ENCODE measurements at places on chromosomes 12 and 14.

DNA sequence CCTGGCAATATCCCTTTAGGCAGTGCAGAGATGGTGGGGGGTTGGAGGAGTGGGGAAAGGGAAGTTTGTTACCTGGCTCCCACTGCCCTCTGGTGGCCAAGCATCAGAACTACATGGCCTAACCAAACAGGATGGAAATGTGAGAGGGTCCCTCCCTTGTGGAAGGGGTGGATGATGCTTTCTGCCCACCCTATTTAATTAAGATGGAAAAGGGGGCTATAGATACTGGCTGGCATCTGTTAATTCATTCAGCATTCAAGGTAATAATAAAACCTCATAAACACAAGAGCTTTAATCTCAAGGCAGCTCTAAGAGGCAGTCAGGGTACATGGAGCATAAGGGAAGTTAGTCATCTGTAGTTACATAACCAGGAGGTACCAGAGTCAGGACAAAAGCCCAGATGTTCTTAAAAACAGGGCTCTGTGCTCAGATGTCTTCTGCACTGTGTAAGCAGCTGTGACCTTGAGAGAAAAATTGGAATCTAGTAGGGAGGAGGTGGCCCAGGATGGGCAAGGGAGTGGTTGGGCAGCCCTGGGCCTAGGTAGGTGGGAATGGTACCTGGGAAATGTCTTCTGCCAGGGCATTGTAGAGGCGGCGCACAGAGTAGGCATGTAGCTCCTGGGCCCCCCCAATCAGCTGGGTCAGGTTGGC, 4.6 kb downstream of the AP1G2 start:
- no peak for DNase-seq

- DNase-seq = no peak
Observed at GRCh38 chr12:55720071-55720564, at the start of gene RDH5. RDH5 (plus strand) TSS chr12:55720393; CDS start chr12:55721185, 792 bp downstream.

- no peak for DNase-seq
Observed at GRCh38 chr14:69312608-69313007, 52.6 kb downstream of the GALNT16 start.

GRCh38 chr14:61120576-61120975, 139.5 kb downstream of the SLC38A6 start:
- DNase-seq = no peak

DNA sequence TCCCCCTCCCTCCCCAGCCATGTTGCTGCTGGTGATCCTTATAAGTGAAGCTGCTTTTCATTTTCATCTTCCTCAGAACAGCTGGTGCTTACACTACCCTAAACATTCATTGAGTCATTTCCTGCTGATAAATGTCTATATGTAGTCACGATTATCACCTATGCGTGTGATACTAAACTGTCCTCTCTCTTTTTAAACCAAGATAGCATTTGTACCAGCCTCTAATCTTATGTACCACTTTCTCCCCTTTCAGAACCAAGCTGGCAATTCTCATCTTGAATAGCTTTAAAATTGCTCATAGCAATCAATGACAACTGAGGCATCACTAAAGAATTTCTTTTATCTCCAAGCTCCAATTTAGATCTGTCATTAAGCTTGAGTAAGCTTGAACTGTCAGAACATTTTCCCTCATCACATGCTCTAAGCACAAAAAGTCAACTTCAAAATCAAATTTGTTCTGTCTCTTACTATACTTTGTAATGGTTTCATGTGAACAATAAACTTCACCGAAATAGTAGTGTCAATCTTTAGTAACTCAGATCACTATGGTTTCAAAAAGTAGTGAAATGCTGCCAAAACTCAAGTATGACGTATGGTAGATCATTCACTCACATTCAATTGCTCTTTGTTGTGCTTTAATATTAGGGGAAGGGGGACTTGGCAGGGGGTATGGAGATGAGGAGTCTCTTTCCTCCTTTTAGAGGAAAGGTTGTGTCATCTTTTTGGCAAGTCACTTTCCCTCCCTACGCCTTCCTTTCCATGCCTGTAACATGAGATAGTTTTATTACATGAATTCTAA, 178.1 kb upstream of the NOVA1 start:
- no peak for DNase-seq

GRCh38 chr14:102898776-102899515, 23.5 kb upstream of the AMN start:
- peak; percentile 32 for DNase-seq

DNA sequence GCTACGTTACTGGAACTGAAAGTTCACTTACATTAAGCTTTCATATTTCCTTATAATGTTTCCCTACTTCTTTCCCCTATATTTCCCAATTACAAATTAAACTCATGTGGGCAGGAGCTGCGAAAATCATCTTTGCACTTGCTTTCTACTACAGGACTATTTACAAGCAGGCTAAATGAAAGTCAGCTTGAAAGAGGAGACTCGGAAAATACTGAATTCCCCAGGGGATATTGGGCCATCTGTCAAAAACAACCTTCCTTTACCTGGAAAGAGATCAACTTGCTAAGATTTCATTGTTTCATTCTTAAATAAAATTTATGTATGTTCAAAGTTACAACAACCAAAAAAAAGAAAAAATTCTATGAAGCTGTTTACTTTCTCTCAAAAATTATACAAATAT, 92.8 kb upstream of the BBS10 start:
- DNase-seq = no peak

- DNase-seq = peak; percentile 71
Observed at GRCh38 chr12:6461401-6462233, 8.9 kb downstream of the VAMP1 start.

DNA sequence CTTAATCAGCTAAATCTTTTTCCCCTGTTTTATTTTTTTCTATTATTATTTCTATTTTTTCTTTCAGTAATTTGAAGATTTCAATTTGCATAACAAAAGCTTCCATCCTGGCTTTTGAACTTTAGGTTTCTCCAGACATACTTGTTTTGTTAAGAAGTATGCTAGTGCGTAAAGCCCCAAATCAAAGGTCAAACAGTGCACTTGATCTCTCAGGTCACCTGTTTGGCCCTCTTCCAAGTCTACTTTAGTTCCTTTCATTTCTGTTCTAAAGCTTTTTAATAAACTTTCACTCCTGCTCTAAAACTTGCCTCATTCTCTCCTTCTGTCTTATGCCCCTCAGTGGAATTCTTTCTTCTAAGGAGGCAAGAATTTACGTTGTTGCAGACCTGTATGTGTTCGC, 54.6 kb upstream of the ATXN7L3B start:
- DNase-seq = no peak

DNA sequence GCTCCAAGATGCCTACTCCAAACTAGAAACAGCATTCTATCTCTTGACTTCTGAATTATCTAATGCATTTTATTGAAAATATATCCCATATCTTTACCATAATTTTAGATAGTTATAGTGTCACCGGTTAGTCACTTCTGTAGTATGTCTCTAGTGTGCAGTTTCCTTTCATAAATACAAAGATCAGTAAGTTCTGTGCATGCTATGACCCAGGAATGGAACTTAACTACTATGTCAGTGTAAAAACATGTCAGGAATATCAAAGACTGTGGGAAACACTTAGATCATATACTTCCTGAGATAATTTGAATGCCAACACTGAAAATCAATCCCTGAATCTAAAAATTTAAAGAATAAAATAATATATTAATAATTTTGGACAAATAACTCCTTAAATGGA, 237.6 kb downstream of the ATXN7L3B start:
- DNase-seq = no peak

DNA sequence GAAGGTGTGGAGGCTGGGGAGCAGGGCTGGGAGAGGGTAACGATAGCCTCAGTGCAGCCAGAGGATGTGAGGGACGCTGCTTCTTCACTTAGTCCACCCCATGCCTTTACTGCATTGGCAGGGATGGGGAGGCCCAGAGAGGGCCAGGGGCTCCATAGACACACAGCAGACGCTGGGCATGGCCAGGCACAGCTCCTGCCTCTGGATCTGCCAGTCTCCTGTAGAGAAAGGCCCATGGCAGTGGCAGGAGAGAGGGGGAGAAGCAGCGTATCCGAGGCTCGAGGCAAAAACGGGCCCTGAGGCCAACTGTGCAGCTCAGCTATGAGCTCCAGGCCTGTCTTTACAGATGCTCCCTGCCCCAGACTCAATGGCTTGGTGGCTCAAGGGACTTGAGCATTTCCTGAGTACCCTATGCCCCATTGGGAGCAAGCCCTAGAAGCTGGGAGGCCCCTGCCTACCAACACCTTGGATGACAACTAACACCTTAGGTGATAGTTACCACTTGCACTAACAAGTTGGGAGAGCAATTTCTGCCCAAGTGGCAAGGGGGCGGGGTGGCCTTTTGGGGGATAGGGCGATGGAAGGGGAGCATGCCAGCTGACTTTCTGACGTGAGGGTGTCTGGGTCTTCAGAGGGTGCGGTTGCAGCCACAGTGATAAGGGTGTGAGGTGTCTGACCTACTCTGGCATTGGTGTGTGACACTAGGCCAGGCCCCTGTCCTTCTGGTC, 5.0 kb upstream of the LBHD2 start:
- DNase-seq = no peak

GRCh38 chr14:103845327-103845726, 2.0 kb downstream of the PPP1R13B start:
- DNase-seq = no peak

- DNase-seq = no peak
Observed at GRCh38 chr12:55658635-55659391, 22.1 kb downstream of the OR10P1 start.

GRCh38 chr12:47707905-47708543, 2.2 kb upstream of the RPAP3 start:
- DNase-seq = no peak

DNA sequence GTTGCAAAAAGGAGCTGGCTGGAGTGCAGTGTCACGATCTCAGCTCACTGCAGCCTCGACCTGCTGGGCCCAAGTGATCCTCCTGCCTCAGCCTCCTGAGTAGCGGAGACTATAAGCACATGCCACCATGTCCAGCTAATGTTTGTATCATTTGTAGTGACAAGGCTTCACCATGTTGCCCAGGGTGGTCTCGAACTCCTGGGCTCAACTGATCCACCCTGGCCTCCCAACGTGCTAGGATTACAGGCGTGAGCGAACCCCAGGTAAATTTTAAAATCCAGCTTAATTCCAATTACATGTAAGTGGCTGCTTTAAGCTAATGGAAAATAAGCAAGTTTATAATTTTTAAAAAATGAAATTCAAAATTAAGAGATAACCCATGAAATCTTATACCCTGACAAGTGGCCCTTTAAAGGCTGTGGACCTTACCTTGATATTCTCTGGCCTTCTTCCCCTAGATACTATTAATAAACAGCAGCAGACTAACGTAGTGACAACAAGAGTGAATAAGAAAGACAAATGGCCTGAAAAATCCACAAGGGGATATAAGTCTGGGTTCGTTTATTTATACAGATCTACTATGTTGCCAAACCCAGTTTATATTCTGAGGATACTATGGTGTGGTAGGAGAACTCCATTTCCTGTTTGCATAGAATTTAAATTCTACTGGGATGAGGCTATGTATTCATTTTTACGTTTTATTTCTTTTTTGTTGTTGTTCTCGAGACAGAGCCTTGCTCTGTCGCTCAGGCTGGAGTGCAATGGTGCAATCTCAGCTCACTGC, 25.6 kb upstream of the SLC2A3 start:
- DNase-seq = no peak

- DNase-seq = no peak
Observed at GRCh38 chr12:83408146-83408545, 721.4 kb downstream of the TMTC2 start.

GRCh38 chr12:21608196-21608595, 3.5 kb upstream of the GYS2 start:
- no peak for DNase-seq

DNA sequence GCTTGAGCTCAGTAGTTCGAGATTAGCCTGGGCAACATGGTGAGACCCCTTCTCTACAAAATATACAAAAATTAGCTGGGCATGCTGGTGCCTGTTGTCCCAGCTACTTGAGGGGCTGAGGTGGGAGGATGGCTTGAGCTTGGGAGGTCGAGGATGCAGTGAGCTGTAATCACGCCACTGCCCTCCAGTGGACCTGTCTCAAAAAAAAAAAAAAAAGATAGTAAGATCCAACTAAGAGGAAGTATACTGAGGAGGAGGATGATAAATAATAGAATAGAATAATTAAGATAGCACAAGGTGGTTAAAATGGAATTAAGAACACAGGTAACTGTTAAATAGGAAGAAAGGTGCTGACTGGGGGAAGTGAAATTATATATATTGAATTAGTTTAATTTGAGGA, 37.0 kb upstream of the BAZ1A start:
- DNase-seq = no peak

DNA sequence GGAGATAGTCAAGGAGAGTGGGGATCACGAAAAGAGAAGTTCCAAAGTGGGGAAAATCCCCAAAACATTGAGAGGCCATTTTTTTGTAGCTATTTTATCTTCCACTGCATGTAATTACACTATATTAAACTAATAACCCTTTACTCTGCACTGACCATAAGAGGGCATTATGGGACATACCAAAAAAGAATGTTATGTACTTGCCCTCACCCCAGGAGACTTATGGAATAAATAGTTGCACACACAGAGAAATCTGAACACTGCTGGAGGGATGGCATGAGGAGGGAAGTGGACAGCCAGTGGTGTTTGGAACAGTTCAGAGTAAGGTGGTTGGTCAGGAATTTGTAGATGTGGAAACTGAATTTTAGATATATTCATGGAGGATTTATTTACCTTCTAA, 422.9 kb downstream of the SNAPC1 start:
- DNase-seq = no peak

GRCh38 chr14:103103461-103104388, 9.2 kb downstream of the EXOC3L4 start:
- no peak for DNase-seq

DNA sequence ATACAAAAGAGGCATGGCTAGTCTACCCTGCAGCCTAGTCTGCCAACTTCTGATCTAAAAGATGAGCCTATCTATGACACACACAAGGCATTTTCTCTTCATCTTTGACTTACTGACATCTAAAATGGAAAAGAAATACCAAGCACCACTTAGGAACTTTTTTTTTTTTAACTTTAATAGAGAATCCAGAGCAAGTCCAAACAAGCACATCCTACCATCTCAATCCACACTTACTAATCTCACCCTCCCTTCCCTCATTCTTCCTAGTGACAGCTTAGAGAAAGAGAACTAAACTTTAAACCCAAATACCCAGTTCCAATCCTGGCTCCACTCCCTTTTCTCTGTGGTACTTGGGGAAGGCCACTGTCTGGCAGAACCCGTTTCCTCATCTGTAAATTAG, 31.8 kb downstream of the BDKRB1 start:
- no peak for DNase-seq

- no peak for DNase-seq
Observed at GRCh38 chr12:6938353-6939190, 5.0 kb upstream of the RNU7-1 start.

GRCh38 chr12:104870797-104871196, 87.3 kb downstream of the SLC41A2 start:
- DNase-seq = no peak
